Fibroblast of the aortic adventitia (primary cell): ENCODE measurements at places on chromosomes 13 and 19. TPM values are rescaled to one million over a fixed set of nuclear protein-coding genes. Genes with fewer than 3 reads are reported as not detected.

Gene C1QTNF9B
- not detected in 2 replicates for total RNA-seq

Gene ADGRE1
- total RNA-seq, result not detected in 2 replicates

Gene UPK1A
- not detected in 2 replicates for total RNA-seq

Gene RNF225
- not detected in 2 replicates for total RNA-seq

Gene ZNF548
- total RNA-seq, result 19.5 and 20.4 TPM in 2 replicates

Gene GNA15
- not detected in 2 replicates for total RNA-seq
